T-helper 1 cell (primary cell): ENCODE measurements at places on chromosomes 12 and 14.
A peak's percentile ranks its signal among the peaks of the same experiment; 100 is the strongest.

GRCh38 chr14:90759370-90760077 is 56.7 kb downstream of the TTC7B start:
- DNase-seq, result no peak

DNA sequence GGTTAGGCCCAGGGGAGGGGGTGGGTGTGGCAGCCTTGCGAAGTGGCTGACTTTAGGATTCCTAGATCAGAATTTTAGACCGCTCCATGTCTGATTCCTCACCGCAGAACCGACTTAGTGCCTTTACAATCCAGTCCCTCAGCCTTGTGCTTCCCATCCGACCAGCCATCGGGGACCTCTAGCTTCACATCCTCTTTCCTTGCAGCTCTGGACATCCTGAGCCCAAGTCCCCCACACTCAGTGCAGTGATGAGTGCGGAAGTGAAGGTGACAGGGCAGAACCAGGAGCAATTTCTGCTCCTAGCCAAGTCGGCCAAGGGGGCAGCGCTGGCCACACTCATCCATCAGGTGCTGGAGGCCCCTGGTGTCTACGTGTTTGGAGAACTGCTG is 557 bp downstream of the COPS7A start:
- no peak for DNase-seq

- DNase-seq, result peak; percentile 78
These were observed 2.9 kb upstream of the ZFP36L1 start for GRCh38 chr14:68795597-68796417.

DNA sequence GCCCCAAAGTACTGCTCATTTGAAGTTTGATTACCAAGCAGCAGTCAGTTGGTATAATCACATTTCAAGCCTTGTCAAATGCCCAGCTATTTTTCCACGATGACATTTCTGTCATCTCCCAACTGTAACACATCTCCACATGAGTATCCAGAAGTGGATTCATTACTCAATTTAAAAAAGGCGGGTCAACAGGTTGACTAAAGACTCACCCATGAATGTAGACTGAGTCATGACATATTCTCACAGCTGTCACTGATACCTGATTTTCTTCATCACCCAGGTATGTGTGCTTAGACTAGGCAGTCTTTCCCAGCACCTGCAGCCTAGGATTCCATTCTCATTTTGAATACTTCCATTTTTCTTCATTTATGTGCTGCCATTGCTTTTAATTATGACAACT is 75.1 kb upstream of the DBX2 start:
- no peak for DNase-seq

GRCh38 chr12:21615431-21615830 is 10.8 kb upstream of the GYS2 start:
- no peak for DNase-seq

- DNase-seq, result no peak
These were observed 122.1 kb downstream of the PRKD1 start for GRCh38 chr14:29805415-29806123.

GRCh38 chr12:92989715-92990484 is 60.8 kb upstream of the EEA1 start:
- DNase-seq, result no peak

GRCh38 chr12:62925680-62926079 is 9.3 kb downstream of the PPM1H start:
- no peak for DNase-seq

- no peak for DNase-seq
These were observed 157.7 kb downstream of the SLC15A5 start for GRCh38 chr12:16119618-16120415.

- no peak for DNase-seq
These were observed 86.0 kb downstream of the FAR2 start for GRCh38 chr12:29234965-29235626.

GRCh38 chr14:91866511-91867295 is 633 bp downstream of the TC2N start:
- DNase-seq, result no peak

DNA sequence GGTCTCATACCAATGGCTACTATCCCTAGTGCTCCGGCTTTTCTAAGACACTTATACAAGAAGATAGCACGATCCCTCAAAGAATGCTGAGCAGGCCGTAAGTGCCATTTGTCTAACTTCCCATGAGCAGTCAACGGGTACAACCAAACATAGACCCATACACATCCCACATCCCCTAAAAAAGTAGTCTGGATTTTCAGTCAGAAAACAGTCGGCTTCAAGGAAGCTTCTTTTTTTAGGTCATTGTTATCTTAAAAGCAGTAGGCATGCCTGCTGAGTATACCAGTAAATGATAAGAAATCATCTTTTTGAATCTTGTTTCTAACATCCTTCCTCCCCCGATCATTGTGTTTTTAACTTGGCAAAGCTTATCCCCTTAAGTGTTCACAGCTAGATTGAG is 19.8 kb downstream of the OSBPL8 start:
- DNase-seq, result no peak

GRCh38 chr14:62428429-62429203 is 616.6 kb downstream of the KCNH5 start:
- no peak for DNase-seq

GRCh38 chr14:58171090-58171489 is 19.1 kb upstream of the ARMH4 start:
- no peak for DNase-seq

DNA sequence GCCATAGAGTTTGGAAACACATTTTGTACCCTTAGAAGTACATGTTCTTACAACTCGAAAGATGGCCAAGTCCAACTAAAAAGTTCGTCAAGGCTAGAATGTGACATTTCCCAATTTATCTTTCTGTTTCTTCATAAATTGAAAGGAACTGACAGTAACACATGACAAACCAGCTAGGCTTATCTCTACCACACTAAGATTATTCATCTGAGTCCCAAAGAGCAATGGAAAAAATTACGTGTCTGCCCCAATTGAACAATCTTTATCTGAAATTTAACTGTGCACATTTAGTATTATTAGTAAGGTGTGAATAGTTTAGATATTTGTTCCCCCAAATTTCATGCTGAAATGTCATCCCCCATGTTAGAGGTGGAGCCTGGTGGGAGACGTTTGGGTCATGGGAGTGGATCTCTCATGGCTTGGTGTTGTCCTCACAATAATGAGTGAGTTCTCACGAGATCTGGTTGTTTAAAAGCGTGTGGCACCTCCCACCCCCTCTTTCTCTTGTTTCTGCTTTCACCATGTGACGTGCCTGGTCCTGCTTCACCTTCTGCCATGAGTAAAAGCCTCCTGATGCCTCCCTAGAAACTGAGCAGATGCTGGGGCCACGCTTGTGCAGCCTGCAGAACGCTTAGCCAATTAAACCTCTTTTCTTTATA is 13.3 kb downstream of the CPM start:
- no peak for DNase-seq

- DNase-seq, result no peak
These were observed 134.6 kb downstream of the ESR2 start for GRCh38 chr14:64159588-64159987.

DNA sequence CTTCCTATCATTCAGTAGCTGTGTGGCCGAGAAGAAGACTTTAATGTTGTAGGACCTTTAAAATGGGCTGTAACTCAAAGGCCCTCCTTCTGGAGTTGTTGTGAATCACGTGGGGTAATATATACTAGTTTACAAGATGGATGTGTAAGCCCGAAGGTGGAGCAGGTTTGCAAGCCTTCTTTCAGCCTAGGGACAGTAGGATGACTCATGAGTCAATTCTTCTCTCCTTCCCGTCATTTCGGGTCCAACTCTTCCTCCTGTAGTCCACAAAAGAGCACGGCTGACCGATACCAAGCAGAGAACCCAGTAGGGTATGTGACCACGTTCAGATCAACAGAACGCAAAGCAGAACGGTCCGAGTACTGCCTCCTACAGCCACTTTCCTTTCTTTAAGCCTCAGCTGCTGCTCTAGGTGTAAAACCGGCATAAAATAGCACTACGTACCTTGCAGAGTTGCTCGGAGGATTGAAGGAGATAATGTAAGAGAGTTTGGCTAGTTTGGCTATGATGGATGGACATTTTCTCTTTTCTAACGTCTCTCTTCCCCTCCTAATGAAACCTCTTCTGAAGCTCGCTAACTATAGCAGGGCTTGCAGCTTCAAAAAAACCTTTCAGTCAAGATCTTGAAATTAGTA is 1.3 kb upstream of the RASSF3 start:
- peak; percentile 25 for DNase-seq

- DNase-seq, result no peak
These were observed 946 bp downstream of the DDX24 start for GRCh38 chr14:94079891-94080620.

- no peak for DNase-seq
These were observed 2.1 kb upstream of the TEDC1 start for GRCh38 chr14:105488781-105489541.

GRCh38 chr14:59103396-59103795 is 85.1 kb upstream of the DAAM1 start:
- no peak for DNase-seq

GRCh38 chr12:57737467-57738460 is 778 bp downstream of the AGAP2 start:
- no peak for DNase-seq

DNA sequence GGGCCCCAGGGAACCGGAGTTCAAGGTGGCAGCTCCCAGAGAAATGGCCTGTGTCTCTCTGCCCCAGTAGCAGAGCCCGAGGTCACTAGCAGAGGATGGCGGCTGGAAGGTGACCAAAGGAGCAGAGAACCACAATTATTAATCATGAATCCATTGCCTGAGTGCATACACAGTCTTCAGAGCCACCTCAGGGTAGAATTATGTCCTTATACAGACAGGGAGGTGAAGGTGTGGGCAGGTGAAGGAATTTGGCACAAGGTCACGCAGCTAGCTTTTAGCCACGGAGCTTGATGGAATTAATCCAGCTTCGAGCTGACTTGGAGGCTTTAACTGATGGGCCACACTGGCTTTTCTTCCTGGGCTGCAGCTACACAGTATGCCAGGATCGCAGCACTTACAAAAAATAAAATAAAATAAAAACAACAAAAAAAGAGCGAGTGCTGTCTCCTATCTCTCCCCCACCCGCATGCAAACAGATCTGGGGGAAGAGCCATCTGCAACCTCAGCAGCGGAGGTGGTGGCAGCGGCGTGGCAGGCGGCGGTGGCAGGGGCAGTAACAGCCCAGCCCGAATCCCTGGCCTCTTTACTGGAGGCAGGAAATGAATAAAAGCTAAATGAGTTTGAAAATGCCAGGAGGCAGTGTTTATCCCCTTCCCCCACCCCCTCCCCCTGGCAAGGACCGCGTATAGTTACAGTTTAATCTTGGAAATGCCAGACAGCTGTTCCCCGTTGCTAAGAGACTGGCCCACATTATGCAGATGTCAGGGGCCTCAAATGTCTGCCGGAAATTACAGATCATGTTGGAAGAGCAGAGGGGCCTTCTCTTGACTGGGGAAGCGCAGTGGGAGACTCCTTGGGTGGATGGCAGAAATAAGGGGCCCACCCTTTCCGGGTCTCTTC is 93.5 kb downstream of the LRRC74A start:
- DNase-seq, result no peak

- peak; percentile 77 for DNase-seq
These were observed 25.3 kb upstream of the GPR132 start for GRCh38 chr14:105090493-105091053.

DNA sequence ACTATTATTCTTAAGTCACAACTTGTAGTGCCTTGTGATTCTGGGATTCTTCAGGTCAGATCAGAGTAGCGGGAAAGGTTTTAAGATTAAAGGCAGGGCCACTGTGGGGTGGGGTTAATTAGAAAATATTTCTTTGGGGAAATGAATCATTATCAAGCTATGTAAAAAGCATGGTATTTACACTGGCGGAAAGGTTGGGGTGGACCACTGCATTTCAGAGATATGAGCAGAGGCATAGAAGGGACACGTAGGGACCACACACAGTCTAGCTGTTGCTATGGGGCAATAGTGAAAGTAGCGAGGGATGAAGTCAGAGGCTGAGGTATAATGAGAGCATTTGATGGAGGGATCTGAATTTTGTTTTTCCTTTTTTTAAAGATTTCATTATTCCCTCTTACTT is 31.7 kb upstream of the KCNH3 start:
- no peak for DNase-seq

- no peak for DNase-seq
These were observed 334 bp upstream of the TMEM132C start for GRCh38 chr12:128266541-128267130.

DNA sequence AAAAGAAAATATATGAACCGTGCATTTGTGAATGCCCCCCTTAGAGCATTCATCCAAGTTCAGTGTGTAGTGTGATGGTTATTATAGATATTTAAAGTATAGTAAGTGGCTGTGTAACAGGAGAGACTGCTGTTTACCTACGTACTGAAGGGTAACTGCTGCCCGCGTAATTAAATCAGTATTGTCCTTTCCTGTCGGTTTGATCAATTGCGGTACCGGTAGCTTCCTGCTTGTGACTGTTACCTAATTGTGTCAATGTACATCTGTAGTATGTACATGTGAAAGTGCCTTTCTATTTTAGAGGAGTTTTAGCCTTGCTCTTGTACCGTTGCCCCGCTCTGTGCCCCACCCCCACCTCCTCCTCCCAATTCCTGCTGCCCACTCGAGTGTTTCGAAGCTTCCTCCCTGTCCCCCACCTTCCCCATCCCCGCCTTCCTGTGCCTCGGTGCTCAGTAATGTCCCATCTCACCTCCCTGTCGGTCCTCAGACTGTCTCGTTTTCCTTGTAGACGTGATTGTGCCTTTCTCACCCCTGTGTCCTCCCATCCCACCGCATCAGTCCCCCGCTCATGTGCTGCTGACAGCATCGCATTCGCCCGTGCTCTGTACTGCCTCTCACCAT is 75.0 kb downstream of the KICS2 start:
- no peak for DNase-seq

DNA sequence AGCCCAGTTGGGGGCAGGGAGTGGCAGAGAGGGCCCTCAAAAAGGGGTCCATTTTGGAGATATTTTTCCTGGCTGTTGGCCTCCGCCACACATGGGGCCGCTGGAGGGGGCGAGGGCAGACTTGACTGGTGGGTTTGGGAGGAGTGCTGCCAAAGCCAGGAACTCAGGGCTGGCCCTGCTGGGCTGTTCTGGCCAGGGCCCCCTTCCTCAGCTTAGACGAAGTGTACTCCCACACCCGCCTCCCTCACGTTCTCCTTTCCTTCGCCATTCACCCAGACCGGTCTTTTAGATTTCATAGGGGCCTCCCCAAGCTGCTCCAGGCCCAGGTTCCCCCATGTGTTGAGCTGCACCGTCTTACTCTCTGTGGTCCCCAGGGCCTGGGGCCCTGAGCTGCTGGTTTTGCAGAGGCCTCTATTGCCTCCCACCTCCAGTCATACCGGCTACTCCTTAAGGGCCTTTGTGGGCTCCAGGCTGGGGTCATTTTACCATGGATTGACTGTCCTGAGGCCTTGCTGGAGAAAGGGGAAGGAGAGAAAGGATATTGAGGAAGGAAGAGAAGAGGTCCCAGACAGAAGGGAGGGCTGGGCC is 1.3 kb downstream of the KRT7 start:
- DNase-seq, result no peak

DNA sequence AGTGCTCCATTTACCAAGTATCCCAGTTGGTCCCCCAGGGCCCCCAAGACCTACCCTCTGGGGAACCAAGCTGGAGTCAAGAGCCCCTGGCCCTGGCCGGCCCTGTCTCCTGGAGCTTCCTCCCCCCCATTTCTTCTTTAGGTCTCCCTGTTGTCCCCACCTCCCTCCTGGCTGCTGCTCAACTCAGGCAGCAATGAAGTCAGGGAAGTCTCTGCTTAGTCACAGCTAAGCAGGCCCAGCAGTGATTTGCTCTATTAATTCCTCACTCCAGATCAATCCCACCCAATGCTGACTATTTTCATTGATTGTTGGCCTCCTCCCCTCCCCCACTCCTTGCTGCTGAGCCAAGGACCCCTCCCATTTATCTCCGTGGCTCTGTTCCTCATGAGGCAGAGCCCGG is 28.3 kb downstream of the VSX2 start:
- no peak for DNase-seq
